ENCODE measurements at places on chromosomes 11 and 22.
A peak's percentile ranks its signal among the peaks of the same experiment; 100 is the strongest.

DNA sequence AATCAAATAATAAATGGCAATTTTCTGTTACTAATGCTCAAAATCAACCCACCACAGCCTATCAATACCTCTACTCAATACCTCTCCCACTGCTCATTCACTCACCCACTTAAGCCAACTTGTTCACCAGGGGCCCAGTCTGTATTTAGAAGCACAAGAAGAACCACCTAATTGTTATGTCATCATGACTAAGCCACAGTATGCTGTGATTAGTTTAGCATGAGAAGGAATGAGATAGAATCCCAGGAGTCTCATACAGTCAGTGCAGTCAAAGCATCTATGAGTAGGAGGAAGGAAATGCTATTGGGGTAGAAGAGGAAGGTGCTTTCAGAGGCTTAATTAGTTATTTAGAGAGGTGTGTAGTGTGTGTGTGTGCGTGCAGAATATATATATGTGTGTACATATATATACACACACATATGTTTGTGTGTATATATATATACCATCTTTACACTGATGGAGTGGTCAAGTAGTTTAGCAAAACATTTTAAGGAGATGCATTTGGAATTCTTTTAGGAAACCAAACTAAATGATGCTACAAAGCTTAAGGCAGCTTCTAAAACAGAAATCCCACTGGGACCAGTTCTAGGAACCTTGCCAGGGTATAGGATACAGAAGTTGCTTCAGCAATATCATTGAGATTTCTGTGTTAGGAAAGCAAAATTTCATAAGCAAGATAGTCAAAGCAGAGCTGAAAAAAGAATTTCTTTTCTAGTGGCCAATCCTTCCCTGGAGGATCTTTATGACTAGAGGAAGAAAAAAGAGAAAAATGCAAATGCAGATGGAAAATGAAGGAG lies 27.5 kb downstream of the KCNA4 start:
- no peak for DNase-seq

DNA sequence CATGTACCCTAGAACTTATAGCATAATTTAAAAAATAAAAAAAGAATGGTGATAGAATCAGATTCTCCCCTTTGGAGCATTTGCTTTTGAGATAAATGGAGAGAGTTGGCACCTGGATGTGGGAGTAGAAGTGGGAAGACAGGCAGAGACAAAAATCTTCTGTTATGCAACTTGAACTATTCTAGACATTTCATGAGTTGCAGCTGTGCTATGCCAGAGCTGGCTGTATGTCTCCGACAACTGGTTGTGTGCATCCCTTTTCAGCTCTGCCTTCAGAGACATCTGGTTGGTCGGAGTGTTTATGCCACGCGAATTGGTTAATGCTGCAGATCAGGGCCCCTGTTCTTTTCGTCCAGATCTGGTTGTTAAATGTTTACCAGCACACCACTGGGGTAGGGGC lies 161.3 kb downstream of the JRKL start:
- no peak for DNase-seq

DNA sequence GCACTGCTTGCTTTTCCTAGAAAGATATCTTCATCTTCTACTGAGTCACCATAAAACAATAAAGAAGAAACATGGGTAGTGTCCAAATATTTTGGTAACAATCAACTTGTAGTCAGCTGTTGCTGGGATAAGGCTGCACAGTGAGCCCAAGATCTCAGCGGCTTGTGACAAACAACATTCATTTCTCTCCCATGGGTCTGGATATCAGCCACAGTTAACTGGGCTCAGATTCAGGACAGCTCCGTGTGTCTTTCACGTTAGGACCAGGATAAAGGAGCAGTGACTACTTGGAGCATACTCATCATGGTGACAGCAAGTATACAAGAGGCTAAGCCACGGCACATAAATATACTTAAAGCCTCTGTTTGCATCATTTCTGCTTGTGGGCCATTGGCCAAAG lies 27.9 kb upstream of the GRK3 start:
- DNase-seq: no peak

- DNase-seq: no peak
Observed at GRCh38 chr11:69881467-69882269, 62.5 kb upstream of the FGF3 start.

DNA sequence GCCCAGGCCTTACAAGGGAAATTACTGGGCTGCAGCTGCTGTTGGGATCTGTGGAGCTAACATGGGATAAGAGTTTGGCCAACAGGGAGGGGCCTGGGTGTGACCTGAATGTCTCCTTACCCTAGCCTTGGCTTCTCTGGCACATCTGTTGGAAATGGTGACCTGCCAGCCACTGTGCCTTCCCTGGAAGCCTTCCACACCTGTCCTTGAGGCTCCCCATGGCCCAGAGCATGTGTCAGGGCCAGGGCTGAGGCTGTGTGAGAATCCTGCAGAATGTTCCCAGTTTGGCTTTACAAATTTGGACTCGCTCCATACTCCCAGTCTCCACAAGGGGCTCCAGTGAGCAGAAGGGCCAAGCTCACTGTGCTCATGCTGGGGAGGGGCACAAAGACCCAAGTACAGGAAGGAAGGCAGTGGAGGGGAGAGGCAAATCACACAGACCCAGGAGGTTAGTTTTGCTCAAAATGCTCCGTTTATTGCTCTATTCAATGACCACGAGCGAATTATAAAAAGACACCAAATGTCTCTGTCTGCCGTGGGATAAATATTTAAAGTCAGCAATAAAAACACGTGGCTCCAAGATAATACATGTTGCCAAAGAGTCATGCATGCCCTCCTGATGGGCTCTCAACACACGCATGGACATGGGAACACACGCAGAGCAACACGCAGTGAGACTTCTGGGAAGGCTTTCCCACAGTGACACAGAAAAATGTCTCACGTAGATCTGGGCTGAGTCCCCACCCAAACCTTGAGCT lies 1.7 kb upstream of the IGSF22 start:
- no peak for DNase-seq

GRCh38 chr22:43270949-43271348 lies 72.2 kb downstream of the SCUBE1 start:
- DNase-seq: no peak

DNA sequence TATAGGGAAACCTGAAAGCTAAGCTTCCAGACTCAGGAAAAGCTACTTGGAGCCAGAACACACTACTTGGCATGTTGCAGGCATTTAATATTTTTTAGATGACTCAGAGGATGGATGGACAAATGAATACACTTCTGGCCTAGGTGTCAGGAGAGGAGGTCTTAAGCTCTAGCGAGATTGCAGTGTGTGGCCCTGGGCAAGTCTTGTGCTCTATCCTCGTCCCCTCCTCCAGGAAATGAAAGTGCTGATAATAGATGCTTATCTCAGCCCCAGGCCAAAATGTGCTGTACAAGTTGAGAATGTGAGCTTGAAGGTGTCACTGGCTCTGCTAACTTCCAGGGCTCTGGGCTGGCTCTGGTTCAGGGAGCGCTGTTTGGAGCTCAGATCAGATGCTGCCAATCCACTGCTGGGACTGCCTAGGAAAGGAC lies 136.3 kb downstream of the PKNOX2 start:
- DNase-seq: peak; percentile 84

- DNase-seq: no peak
Observed at GRCh38 chr11:37905707-37906417, 1307.8 kb upstream of the RAG2 start.

- DNase-seq: no peak
Observed at GRCh38 chr11:11432621-11433319, 79.7 kb upstream of the CSNK2A3 start.

- no peak for DNase-seq
Observed at GRCh38 chr22:35172442-35172841, 84.9 kb upstream of the HMGXB4 start.

- DNase-seq: peak; percentile 86
Observed at GRCh38 chr11:29333993-29334775, 682.6 kb downstream of the KCNA4 start.

GRCh38 chr11:92048415-92048814 lies 176.2 kb upstream of the FAT3 start:
- no peak for DNase-seq

DNA sequence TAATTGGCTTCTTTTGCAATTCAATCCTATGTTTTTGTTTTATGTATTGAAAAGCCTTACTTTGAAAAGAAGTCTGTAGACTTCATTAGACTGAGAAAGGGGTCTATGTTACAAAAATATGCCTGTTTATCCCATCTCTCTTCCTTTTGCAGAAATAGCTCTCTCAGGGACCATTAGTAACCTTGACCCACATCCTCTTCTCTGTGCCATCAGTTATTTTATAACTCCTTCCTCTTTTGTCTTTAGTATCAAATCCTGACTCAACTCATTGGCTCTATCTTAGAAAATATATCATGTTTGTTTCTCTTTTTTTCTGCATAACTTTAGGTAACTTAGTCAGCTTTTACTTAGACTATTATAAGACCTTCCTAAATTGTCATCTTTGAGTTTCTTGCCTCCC lies 20.3 kb downstream of the ZC3H12C start:
- no peak for DNase-seq

- no peak for DNase-seq
Observed at GRCh38 chr22:27667121-27667843, 134.3 kb downstream of the MN1 start.

DNA sequence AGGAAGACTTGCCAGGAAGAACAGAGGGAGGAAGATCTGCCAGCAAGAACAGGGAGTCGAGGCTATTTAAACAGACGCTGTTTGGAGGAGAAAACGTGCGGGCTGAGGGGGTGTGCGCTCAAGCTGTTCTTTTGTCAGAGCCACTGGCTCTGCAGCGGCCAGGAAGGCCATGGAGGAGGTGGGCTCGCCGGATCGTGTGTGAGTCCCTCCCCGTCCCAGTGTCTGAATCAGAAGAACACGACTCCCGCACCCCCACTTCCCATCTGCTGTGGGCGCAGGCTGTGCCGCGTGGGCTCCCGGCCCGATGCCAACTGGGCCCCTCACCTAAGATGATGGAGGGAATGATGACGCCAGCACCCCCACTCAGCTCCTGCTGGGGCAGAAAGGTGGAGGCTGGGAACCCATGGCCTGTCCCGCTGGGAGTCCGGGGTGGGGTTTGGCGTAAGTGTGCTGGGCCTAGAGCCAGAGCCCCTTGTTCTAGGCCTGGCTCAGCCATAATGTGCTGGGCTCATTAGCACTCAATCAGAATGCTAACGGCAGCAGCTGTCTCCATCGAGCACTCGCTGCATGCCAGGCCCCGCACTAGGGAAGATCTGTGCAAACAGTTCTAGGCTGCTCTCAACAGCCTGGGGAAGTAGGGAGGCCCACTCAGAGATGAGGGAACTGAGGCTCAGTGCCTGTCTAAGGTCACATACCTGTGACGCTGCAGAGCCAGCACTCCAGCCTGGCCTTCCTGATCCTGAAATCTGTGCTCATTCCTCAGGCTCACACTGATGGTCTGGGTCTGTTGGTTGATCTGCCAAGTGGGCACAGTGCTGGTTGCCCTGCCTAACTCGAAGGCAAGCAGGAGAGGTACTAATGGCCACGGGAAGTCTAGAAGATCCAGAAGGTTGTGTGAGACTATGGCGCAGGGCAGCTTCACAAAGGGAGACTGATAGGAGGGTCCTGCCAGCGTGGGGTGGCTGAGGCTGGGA lies 11.5 kb downstream of the NPTXR start:
- no peak for DNase-seq

DNA sequence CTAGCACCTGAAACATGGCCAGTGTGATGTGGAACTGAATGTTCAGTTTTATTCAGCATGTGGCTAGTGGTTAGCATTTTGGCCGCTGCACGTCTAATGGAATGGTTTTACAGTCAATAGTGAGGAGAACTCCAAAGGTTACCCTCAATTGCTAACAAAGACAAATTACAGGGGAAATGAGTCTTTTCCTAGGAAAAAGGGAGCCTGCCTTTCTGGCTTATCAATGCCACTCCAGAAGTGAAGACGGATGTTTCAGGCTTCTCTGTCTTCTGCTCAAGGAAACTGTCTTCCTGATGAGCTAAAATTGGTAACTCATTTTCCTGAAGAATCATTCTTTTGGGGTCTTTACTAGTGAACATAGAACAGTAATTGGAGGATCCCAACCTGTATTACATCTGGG lies 84.3 kb upstream of the CRTAM start:
- DNase-seq: no peak

DNA sequence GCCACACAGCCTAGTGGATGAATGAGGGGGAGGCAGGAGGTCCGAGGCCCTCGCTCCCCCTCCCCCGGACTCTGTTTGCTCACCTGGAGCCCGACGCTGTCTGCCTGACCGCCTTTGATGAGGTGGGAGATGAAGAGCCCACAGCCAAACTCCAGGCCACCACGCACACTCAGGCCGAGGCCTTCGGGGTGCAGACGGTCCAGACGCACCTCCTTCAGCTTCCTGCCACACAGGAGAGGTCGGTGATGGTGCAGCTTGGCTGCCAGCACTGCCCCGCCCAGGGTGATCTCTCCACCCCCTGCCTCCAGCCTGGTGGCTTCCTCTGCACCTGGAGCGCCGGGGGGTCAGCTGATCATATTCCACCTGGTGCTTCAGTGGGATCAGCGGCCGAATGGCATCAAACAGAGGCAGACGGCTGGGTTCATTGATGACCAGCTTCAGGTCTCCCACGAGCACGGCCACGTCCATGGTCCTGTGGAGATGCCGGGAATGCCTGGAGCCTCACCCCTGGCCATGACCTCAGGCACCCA lies 13.1 kb downstream of the USH1C start:
- no peak for DNase-seq

DNA sequence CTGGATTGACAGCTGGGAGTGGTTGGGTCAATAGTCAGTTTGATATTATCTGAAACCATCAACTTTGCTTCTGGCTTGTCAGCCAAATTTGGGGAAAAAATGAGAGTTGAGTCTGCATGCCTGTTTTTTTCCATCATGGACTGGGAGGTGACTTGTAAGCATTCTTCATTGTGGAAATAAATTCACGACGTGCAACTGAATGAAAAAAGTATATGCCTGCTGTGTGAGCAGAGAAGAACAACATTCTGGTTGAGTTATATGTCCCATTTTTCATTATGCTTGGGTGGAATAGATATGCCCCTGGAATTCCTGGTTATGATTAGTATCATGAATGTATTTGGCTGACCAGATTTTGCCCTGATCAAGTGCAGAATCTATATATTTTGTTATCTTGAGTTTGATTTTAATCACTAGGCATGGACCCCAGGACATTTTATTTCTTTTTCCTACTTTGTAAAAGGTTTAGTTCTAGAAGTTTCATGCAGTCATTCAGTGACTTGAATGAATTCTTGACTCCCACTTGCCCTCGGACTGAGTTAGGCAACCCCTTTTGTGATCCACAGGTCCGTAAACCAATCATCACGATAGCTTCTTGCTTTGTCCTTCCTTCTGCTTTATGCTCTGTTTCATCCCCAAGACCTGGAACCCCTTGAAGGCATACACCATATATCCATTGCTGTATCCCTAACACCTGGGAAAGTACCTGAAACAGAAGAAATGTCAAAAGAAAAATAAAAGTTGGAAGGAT lies 205.8 kb downstream of the NAV2 start:
- peak; percentile 86 for DNase-seq

DNA sequence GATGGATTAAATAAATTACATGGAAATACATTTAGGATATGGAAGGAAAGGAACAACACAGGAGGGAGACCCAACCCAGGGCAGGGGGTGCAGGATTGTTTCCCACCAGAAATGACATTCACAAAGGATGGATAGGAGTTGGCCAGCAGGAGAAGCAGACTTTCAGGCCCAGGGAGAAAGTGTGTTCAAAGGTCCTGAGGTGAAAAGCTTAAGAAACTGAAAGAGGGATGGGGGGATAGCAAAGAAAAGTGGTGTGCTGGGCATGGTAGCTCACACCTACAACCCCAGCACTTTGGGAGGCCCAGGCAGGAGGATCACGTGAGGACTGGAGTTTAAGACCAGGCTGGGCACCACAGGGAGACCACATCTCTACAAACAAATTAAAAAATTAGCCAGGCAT lies 16.6 kb upstream of the ADA2 start:
- no peak for DNase-seq
